ENCODE measurements at places on chromosomes 4 and X. TPM values are rescaled to one million over a fixed set of nuclear protein-coding genes. Genes with fewer than 3 reads are reported as not detected.

GRCh38 chr4:152661649-152662048, 18.1 kb downstream of the TMEM154 start:
- no peaks in the 10 kb centered on the region for H3K4me1 ChIP-seq
- no peak overlapping the region for H3K4me3 ChIP-seq
- H3K27me3 ChIP-seq = peaks cover 2% of the 10 kb centered on the region
- DNase-seq = no peak
- H3K27ac ChIP-seq = no peak overlapping the region

- H3K4me3 ChIP-seq = no peak overlapping the region
- no peaks in the 10 kb centered on the region for H3K27me3 ChIP-seq
- H3K27ac ChIP-seq = no peak overlapping the region
- peak; percentile 13 for DNase-seq
- no peaks in the 10 kb centered on the region for H3K36me3 ChIP-seq
- H3K4me1 ChIP-seq = no peaks in the 10 kb centered on the region
Observed at GRCh38 chr4:34108391-34108790, 2135.9 kb downstream of the ARAP2 start.

DNA sequence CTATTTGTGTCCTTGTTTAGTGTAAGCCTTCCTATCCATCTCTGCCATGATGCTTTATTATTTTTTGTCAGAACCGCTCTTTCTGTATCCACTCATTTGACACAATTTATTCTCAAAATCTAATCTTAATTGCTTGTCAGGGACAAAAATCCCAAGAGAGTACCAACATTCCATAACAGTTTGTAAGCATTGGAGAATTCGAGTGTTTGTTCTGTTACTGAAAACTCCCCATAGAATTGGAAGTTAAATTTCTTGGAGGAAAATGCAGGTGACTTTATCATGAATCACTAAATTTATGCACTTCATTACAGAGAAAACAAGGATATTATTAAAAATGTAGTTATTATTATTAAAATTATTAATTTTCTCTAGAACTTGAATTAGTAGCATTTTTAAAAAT, 1986.1 kb downstream of the ARAP2 start:
- no peak overlapping the region for H3K4me3 ChIP-seq
- H3K4me1 ChIP-seq = no peaks in the 10 kb centered on the region
- no peak overlapping the region for H3K27ac ChIP-seq
- no peak for DNase-seq

- no peak overlapping the region for H3K27ac ChIP-seq
- no peaks in the 10 kb centered on the region for H3K36me3 ChIP-seq
- no peaks in the 10 kb centered on the region for H3K27me3 ChIP-seq
- no peaks in the 10 kb centered on the region for H3K4me1 ChIP-seq
Observed at GRCh38 chr4:143482840-143483239, 30.7 kb upstream of the SMARCA5 start.

DNA sequence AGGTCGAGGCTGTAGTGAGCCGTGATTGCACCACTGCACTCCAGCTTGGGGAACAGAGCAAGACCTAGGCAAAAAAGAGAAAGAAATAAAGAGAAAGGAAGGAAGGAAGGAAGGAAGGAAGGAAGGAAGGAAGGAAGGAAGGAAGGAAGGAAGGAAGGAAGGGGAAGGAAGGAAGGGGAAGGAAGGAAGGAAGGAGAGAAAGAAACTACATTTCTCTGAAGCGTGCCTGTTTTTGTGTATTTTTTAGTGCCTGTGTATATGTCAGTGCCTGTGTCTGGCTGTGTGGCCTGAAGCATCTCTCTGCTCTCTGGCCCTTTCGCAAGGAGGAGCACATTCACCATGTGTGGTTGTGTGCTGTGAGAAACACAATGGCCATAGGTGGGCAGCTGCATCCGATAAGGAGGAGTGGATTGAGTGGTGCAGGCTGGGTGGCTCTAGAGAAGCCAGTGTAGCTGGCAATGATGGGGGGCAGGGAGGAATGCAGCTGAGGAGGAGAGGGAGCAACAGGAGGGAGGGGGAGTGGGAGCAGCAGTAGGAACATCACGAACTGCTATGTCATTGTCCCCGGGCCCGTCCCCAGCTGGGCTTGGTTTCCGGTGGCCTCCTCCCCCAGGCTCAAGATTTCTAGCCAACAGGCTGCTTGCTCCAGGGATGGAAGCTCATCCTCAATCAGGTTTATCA, 11.4 kb downstream of the SYN1 start:
- H3K27me3 ChIP-seq = peaks cover 11% of the 10 kb centered on the region
- no peak for DNase-seq
- no peaks in the 10 kb centered on the region for H3K36me3 ChIP-seq
- H3K27ac ChIP-seq = no peak overlapping the region
- no peaks in the 10 kb centered on the region for H3K4me1 ChIP-seq

DNA sequence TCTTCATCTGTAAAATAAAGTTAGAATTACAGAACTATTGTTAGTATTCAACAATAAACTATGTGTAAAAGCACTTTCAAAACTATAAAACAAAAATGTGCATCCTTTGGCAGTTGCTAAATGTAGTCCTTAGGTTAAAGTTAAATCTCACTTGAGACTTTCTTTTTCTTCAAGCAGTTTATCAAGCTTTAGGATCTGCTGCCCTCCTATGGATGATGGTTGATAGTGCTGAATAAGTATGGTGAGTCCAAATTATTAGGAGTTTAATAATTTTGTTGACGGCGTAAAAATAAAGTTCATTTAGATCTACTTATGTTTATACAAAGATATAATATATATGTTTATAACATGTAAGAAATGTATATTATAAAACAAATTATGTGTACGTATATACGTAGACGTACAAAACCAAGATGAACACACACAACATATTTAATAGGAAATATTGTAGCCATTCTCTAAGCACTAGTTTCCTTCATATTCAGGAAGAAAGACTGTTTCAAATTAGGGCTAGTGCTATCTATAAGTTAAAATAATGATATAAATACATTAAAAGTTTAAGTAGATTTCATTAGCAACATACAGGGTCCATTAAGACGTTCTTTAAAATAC, 22.3 kb downstream of the UGT2A2 start:
- H3K27ac ChIP-seq = no peak overlapping the region
- peak; percentile 12 for DNase-seq
- no peak overlapping the region for H3K4me3 ChIP-seq
- H3K4me1 ChIP-seq = no peaks in the 10 kb centered on the region

- H3K27me3 ChIP-seq = no peaks in the 10 kb centered on the region
- H3K27ac ChIP-seq = no peak overlapping the region
- no peaks in the 10 kb centered on the region for H3K4me1 ChIP-seq
- H3K36me3 ChIP-seq = no peaks in the 10 kb centered on the region
- no peak overlapping the region for H3K4me3 ChIP-seq
Observed at GRCh38 chr4:53800741-53801140, 209.5 kb upstream of the LNX1 start.

GRCh38 chr4:73055241-73055897, 14.1 kb downstream of the COX18 start:
- H3K4me3 ChIP-seq = no peak overlapping the region
- no peaks in the 10 kb centered on the region for H3K27me3 ChIP-seq
- peaks cover 17% of the 10 kb centered on the region for H3K36me3 ChIP-seq

Gene GRPR
- 16.4 TPM for total RNA-seq

Gene LRCH2
- 8.1 TPM for total RNA-seq

Gene MAGEC1
- not detected for total RNA-seq

Gene ZC4H2
- total RNA-seq = 9.2 TPM

Gene GALNT7
- 43.9 TPM for total RNA-seq

Gene LUZP4
- not detected for total RNA-seq

Gene NDP
- total RNA-seq = 0.28 TPM

Data from IMR-90 (cell line).